Stimulated activated CD4-positive, alpha-beta T cell treated with anti-CD3 and anti-CD28 coated beads, Interleukin-1b, Interleukin-23, amount 100 ng/mL, for 1 hour (primary cell): ENCODE measurements at places on chromosomes 7 and 10.

DNA sequence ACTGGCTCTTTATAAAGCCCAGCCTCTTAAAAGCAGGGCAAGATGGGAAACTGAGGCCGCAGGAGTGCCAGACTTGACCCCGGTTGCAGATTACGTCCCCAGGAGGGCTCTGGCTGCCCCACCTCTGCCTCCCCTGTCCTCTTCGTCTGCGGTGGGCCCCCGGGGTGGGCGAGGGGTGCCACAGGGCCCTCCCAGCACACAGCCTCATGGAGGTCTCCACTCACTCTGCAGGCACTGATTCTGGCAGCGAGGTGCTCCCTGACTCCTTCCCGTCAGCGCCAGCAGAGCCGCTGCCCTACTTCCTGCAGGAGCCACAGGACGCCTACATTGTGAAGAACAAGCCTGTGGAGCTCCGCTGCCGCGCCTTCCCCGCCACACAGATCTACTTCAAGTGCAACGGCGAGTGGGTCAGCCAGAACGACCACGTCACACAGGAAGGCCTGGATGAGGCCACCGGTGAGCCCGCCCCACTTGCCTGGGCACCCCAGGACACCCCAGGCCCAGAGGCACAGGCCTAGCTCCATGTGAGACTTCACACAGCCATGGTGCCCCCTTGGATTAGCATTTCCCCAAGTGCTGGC lies 39.4 kb upstream of the SLC29A3 start:
- DNase-seq = no peak

GRCh38 chr10:128431083-128431482 lies 304.9 kb upstream of the MKI67 start:
- DNase-seq = no peak

DNA sequence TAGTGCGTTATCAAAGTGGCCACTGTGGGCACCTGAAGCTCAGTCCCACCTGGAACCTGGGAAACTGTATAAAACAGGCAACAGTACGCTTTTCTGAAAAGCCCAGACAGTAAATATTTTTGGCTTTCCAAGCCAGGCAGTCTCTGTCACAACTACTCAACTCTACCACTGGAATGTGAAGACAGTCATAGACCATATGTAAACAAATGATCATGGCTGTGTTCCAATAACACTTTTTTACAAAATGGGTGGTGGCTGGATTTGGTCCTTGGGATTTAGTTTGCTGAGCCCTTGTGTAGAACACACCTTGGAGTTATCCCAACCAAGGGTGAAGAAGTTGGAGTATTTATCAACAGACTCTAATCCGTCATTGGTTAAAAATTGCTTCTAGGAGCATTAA lies 259.9 kb downstream of the SKIDA1 start:
- DNase-seq = no peak

DNA sequence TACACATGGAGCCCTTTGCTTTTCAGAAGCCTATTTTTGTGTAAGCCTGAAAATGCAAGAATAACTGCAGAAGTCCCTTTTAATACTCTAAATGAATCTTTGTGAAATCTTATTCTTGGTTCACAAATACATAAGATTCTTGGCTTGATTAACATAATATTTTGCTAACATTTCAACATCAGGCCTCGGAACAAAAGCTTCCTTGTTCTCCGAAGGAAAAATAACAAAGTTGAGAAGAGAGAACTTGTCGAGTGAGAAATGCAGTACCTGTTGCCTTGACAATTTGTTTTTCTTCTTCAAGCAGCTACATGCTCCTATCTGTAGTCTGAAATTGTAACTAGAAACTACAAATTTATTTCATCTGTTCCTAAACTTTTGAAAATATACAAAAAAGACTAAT lies 8.5 kb downstream of the NT5C2 start:
- no peak for DNase-seq

DNA sequence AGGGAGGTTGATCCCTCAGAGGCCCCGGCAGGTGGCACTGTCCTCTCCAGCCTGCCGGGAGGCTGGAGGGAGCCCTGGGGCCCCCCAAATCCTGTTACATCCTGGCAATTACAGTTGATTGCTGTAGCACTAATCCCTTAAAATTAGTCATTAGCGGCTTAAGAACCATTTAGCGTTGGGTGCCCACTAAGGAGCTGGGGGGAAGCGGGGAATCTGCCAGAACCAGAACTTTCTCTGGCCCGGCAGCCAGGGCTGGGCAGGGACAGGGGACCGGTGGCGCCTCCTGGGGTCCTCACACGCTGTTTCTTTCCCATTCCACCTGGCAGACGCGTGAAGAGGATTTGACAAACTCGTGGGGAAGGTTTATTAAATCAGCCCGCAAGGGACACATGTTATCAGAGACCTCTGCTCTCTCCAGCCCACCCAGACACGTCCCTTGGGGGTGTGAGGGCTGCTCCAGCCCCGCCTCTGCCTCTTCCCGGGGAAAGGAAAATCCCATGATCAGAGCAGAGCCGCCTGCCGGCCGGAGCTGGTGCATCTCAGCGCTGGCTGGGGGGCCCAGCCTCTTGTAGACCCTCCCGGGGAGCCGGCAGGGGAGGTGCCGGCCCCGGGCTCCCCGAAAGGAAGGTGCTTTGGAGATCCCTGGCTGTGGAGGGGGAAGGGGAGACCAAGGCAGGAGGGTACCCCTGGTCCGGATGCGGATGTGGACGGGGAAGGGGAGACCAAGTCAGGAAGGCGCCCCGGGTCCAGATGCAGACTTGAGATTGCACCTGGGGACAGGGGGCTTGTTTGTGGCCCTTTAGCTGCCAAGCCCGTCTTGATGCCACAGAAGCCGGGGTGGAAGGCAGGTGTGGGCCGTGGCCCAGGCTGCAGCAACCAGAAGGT lies 142.7 kb downstream of the ELFN1 start:
- DNase-seq = no peak

DNA sequence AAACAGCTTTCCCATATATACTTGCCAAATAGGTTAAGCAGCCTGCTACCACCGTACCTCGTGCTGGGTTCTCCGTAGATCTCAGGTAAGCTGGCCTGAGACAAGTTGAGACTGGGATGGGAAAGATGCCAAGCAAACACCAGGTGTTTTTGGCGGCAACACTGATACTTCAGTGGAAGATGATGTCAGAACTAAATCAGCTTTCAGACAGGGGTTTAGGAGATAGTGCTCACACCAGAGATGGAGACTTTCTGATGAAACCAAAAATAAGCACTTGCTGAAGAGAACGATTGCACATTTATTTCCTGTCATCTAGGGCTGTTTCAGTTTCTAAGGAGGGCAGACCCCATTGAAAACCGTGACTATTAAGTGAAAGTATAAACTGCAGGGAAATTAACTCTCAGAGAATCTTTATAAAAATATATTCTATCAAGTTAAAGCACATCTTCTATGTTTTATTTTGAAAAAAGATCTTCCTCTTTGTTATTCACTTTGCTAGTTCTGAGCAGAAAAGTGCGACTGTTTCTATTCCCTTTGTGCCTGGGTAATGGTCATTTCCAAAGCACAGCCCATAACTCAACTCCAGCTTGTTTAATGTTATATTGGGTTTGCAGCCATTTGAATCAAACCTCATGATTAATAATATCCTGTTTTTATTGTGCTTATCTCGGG lies 149.9 kb downstream of the CPED1 start:
- no peak for DNase-seq

DNA sequence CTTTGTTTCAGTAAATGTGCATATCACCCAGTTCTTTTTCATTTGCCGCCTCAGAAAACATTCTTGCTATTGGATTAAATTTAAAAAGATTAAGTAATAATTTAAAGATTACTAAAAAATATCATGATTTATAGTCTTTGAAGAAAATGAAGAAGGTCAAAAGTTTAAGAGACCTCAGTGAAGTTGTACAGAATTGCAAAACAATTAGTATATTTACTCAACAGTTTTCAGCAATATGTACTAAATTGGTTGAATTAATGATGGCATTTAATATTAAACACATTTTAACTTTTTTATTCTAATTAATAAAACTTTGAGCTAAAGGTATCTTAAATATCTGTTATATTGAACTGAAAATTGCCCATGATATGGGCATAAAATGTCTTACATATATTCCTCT lies 49.9 kb upstream of the KLF6 start:
- DNase-seq = no peak

DNA sequence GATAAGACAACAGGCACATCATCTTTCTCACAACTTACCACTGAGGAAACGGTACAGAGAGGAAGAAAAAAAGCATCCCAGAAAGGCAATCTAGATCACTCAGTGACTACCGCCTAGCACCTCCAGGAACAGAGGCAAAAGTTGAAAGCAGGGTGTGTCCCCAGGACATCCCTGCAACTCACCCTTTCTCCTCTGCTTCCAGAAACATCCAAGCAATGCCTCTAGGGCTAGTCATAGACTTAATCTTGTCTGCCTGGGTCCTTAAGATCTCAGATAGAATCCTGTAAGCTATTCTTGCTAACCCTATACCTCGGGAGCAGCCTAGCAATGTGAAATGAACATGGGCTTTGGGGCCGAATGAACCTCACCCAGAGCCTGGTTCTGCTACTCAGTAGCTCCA lies 18.8 kb upstream of the PDCD4 start:
- DNase-seq = no peak

GRCh38 chr10:94223702-94224370 lies 138.9 kb downstream of the NOC3L start:
- DNase-seq = no peak

DNA sequence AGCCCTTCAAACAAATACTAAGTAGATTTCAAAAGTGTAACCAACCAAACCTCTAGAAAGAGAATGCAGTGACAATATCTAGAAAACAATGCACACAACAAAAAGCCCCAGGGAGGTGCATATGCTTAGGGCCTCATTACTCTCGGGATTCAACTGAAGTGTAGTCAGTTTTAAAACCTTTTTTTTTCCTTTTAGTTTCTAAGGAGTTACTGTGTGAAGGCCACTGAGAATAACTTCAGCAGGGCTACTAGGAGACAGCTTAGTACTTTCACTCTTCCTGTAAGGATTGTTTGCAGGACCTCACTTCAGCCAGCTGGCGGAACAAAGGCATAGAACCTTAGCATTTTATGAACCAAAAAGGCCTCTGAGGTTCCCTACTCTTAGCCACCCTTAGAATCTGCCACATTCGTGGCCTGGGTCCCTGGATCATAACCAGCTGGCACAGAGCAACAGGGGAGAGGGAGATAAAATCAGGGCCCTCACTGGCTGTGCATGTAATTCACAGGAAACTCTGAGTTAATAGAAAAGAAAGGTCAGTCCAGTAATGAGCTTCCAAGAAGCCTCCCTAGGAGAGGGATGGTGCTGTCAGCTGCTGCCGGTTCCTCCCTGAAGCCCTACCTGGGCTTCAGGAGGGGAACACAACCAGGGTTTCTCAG lies 3.6 kb downstream of the VOPP1 start:
- DNase-seq = no peak

DNA sequence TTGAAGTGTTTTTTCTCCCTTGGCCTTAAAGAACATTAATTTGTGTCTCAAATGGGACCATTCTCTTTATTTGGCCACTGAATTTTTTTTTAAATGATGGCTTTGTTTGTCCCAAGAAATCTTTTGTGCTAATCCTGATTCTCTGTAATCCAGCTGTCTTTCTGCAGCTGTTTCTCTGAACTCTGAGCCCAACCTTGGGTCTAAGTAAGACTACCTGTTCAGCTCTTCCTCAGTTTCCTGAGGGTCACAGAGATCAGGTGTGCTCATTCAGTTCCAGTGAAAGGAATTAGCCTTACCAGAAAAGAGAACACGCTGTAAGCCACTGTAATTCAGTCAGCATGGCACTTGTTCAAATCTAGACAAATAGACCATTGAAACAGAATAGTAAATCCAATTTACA lies 94.2 kb downstream of the ANKIB1 start:
- no peak for DNase-seq

- no peak for DNase-seq
Measured at GRCh38 chr10:6187278-6187677, 15.5 kb upstream of the PFKFB3 start.

GRCh38 chr10:10662716-10663408 lies 354.8 kb upstream of the CELF2 start:
- no peak for DNase-seq

- no peak for DNase-seq
Measured at GRCh38 chr10:89981891-89982290, 280.5 kb downstream of the KIF20B start.

DNA sequence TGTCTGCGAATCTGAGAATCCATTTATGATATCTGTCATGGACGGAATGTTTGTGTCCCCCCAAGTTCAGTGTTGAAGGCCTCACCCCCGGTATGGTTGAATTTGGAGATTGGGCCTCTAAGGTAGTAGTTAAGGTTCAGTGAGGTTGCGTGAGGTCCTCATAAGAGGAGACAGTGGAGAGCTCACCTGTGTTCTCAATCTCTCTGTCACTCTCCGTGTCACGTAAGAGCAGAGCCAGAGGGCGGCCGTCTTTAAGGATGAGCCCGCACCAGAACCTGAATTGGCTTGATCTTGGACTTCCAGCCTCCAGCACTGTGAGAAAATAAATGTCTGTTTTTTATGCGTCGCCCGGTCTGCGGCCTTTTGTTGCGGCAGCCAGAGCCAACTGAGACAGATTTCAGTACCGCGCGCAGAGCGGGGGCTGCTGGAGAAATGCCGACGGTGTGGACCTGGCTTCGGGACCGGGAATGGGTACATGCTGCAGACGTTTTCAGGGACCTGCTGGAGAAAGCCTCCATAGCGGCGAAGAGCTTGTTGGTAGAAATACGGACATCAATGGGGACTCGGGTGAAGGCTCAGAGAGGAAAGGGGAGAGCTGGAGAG lies 40.2 kb downstream of the WDR37 start:
- DNase-seq = no peak

GRCh38 chr10:72061491-72061890 lies 26.9 kb downstream of the SPOCK2 start:
- no peak for DNase-seq

DNA sequence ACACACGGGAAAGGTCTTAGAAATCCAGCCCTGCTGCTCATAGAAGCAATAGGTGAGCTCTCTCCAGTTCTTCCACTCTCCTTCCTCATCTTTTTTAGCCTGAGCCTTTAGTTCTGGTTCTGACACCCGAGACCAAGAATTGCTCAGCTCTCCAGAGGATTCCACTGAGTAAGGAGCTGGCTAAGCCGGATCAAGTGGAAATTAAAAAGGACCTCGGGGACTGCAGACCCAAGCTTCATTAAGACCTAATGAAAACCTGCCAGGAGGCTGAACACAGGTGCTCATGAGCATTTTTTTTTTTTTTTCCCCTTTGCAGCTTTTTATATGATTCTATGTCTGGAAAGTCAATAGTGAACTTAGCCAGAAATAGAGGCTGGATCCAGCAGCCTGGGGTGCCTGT lies 1176.0 kb upstream of the AUTS2 start:
- DNase-seq = no peak
